ENCODE measurements at places on chromosomes 7 and 10.

DNA sequence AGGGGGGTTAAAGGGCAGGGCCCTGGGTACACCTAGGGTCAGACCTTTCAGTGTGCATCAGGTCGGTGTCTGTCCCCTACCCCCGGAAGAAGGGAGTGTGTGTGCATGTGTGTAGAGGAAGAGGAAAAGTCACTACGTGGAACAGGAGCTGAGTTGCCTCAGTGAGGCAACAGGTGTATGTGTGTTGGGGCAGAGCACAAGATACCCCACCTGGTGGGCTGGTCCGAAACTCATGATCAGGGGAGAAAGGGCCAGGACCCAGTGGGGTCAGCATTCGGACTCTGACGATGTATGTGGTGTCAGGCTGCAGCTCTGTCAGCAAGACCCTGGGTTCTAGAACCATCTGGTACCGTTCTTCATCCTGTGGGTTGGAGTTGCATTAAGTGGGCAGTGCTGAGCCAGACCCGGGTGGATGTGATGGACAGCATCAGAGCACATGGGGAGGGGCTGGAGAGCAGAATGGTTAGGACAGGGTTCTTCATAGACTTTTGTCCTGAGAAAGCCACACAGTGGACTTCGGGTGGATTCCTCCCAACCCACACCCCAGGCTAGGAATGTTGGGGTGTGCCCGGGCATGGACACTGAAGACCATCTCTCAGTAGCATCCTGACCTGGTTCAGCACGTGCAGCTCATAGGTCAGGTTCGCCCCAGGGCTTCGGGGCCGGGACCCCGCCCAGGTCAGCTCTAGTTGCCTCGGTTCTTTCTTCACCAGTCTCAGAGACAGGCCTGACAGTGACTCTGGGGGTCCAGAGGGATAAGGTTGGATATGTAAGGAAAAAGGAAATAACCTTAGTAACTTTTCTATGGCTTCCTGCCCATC lies 10.7 kb downstream of the EPHA1 start:
- no peak for DNase-seq

DNA sequence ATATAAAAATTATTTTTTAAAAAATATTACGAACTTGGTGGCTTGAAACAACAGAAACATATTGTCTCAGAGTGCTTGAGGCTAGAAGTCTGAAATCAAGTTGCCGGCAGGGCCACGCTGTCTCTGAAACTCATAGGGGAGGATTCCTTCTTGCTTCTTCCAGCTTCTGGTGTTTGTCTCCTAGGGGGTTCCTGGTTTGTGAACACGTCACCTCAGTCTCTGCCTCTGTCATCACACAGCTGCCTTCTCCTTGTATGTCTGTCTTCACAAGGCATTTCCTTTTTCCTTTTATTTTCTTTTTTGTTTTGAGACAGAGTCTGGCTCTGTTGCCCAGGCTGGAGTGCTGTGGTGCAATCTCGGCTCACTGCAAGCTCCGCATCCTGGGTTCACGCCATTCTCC lies 12.7 kb upstream of the SNX8 start:
- DNase-seq, result no peak

DNA sequence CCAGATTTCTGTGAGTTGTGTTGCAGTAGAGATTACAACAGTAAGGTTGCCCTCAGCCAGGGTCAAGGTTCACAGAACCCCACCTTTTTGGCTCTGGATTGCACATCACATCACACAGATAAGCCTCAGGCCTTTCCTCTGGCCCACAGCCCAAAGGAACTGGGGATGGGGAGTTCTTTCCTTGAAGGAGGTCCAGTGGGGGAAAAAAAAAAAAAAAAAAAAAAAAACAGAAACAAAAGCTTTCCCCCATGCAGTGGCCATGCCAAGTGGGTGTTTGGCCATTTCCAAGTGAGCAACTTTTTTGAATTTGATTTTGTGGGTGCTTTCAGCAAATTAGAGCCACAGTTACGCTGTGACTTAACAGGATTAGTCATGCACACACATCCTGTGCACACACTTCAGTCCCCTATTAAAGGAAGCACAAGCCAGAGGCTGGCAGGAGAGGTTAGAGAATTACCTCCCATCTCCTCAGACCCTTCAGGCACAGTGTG lies 79.3 kb upstream of the NANOS1 start:
- DNase-seq, result no peak

DNA sequence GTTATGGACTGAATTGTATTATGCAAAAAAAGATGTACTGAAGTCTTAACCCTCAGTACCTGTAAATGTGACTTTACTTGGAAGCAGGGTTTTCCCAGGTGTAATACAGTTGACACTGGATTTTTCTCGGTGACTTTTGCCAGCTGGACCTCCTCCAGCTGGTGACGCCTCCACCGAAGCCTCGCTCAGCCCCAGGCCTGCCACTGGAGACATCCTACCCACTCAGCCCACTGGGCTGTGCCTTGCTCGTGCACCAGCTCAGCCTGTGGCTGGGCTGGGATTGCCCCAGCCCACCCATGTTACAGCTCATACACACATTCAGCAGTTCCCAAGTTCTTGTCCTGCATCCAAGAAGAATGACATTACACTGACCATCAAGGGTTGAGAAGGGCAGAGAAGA lies 42.4 kb upstream of the GPR22 start:
- DNase-seq, result no peak

DNA sequence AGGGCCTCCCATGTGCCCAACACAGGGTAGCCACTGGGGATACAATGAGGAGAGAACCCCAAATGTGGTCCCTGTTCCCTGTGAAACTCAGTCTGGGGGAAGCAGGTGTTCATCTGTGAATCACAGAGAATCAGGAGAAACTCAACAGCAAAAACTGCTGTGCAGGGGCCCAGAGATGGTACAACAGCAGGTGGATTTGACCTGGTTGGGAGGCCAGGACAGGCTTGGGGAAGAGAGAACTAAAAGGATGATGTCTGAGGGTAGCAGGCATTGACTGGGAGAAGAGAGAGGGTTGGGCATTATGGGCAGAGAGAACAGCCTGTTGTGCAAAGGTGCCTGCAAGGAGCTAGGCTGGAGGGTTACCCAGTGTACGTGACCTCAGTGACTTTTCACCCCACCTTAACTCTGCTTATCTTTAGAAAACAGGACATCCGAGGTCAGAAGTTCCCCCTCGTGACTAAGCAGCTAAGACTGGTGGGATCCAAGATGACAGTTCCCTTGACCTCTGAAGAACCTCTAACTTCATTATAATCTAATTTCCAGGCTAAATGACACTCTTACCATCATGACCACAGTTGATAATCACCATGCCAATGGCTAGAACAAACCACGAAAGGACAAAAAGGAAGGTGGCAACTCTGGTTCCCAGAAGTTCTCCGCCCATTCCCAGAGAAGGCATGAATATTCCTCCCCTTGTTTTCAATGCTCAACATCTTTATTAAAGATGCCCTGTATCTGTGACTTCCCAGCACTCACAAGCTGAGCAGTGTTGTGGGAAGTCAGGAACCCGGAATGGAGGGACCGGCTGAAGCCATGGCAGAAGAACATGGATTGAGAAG lies 5.1 kb upstream of the ADAMTS14 start:
- no peak for DNase-seq

DNA sequence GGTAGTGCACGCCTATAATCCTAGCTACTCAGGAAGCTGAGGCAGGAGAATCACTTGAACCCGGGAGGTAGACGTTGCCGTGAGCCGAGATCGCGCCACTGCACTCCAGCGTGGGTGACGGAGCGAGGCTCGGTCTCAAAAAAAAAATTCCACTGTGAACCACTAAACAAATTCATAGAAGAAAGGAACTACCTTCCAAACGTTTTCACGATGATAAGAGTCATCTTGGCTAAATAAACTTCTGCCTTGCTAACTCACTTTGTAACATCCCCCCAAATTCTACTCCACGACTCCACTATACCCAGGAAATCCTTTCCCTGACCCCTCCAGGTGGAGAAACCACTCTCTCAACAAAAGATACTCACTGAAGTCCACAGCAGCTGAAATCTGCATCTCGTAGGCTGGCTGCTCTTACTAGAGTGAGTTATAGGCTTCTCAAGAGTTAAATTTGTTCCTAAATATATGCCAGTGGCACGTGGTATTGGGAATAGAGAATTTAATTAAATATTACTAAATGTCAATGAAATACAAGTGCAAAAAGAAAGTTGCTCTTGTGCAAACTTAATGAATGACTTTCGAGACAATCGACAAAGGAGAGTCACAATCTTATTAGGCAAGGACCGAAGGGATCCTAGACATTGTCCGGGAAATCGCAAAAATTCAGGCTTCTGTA lies 1.6 kb upstream of the GTF2I start:
- DNase-seq, result no peak

GRCh38 chr7:150631084-150631826 lies 930 bp downstream of the GIMAP6 start:
- DNase-seq, result peak; percentile 52

DNA sequence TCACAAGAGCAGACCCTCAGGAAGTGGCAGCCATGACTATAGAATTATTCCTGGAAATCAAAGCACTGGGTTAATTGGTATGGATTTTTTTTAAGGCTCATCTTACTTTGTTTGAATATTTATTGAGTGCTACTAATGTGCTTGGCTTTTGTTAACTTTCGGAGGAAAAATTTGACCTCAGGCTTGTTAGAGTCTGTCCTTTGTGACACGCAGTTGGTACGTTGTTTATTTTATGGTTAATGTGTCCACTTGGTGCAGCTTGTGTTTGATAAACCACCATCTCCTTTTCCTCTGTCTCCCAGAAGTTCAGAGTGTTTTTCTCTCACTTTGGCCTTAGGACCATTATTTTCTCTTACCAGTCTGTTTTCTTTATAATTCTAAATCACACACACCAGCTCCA lies 268.6 kb downstream of the SDK1 start:
- no peak for DNase-seq

DNA sequence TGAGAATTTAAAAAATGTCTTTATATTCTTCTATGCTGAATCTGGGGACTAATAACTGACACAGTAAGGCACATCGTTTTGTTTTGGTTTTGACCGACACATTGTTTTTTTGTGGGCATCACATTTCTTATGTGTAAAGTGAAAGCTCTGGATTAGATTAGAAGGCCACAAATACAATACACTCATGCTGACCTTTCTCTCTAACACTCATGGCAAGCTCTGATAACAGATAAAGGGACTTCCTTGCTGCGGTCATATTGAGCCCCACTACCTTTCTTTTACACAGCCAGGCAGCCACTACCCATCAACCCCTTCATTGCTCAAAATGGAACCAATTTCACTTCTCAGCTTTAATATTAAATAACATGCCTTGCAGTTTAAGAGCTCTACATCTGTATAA lies 26.0 kb downstream of the PPP1R3A start:
- no peak for DNase-seq

GRCh38 chr7:47346377-47346914 lies 235.5 kb downstream of the TNS3 start:
- DNase-seq, result no peak

- peak; percentile 49 for DNase-seq
Observed at GRCh38 chr10:24209946-24210491, 1.1 kb downstream of the KIAA1217 start.

GRCh38 chr7:143104759-143105158 lies 27.1 kb upstream of the PIP start:
- no peak for DNase-seq

- no peak for DNase-seq
Observed at GRCh38 chr7:150944066-150945042, 33.8 kb downstream of the KCNH2 start.

GRCh38 chr10:77139252-77140160 lies 498.1 kb downstream of the KCNMA1 start:
- DNase-seq, result no peak

- DNase-seq, result no peak
Observed at GRCh38 chr7:126533715-126534114, 719.0 kb downstream of the GRM8 start.

DNA sequence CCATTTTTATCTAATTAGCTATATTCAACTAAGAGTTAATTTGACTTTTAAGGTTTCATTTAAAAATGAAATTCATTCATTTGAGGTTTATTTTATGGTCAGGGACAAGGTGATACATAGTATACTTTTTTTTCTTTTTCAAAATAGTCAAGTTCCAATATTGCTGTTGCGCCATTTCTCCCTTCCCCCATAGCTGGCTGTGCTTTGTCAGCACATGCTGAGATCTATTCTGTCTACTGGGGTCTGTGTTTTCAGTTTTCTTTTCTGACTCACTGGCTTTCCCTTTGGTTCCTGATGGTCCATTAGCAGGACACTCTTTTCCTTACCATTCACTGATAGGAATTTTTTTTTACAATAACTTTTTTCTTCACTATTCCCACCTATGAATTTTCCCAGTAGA lies 336.4 kb upstream of the TMEM229A start:
- no peak for DNase-seq

GRCh38 chr10:67043041-67043440 lies 117.2 kb downstream of the LRRTM3 start:
- DNase-seq, result no peak

GRCh38 chr10:125300937-125301336 lies 140.6 kb upstream of the CTBP2 start:
- DNase-seq, result no peak

DNA sequence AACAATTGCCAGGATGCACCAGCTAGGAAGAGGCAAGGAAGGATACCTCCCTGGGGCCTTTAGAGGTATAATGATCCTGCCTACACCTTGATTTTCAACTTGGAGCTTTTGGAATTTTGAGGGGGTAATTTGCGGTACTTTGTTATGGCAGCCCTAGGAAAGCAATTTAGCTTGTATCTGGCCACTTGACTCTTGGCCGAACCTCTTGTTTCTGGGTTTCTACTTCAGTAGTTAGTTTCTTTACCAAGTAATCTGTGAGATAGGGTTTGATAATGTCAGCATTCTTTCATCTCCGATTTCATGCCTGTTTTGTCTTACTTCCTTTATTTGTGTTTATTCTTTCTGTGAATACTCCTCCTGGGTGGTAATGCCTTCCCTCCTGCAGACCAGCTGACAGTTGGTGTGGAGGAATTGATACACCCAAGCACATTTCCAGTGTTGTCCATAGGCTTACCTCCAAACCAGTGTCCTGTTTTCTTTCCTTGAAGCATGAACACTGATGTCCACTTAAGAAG lies 163.7 kb downstream of the SND1 start:
- no peak for DNase-seq

DNA sequence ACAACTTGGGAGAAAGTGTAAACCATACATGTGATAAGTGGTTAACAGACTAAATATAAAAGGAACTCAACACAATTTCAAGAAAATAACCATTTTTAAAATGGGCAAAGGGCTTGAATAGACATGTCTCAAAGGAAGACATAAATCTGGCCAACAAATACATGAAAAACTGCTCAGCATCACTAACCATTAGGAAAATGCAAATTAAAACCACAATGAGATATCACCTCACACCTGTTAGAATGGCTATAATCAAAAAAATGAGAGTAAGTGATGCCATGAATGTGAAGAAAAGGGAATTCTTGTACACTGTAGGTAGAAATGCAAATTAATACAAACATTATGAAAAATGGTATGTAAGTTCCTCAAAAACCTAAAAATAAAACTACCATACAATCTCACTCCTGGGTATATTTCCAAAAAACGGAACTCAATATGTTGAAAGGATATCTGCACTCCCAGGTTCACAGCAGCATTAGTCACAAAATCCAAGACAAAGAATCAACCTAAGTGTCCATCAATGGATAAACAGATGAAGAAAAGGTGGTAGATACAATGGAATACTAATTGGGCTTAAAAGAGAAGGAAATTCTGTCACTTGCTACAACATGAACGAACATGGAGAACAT lies 5.6 kb downstream of the SNX13 start:
- DNase-seq, result no peak

GRCh38 chr10:6877722-6878392 lies 297.8 kb upstream of the PRKCQ start:
- no peak for DNase-seq

Measured in activated naive CD4-positive, alpha-beta T cell treated with anti-CD3 and anti-CD28 coated beads, Interleukin-2, amount 50 U/mL, for 16 hours (primary cell).